Progenitor cell of endocrine pancreas (in vitro differentiated cells): ENCODE measurements at places on chromosomes 5 and 9. TPM values are rescaled to one million over a fixed set of nuclear protein-coding genes. Genes with fewer than 3 reads are reported as not detected.

Gene PCDH1
- total RNA-seq, result 5.5 and 6.3 TPM in 2 replicates

DNA sequence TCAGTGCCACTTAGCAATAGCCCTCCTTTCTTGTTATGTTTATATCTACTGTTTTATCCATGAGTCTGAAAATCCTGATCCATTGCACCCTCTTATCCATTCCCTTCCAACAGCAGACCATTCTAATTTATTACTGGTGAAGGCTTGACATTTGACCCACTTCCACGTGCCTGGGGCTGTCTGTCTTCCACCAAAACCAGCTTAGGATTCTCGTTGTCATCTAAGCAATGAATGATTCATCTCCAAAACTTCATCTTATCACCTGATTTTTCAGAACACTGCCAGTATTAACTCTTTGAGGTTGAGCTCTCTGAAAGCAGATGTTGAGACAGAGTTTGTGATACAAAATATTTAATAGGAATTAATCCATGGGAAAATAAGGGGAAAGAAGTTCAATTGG lies 277.8 kb upstream of the FBXL7 start:
- H3K27ac ChIP-seq, result no peak overlapping the region
- H3K4me3 ChIP-seq, result no peak overlapping the region
- no peak for DNase-seq
- H3K4me1 ChIP-seq, result no peaks in the 10 kb centered on the region
- no peaks in the 10 kb centered on the region for H3K27me3 ChIP-seq
- no peaks in the 10 kb centered on the region for H3K36me3 ChIP-seq

GRCh38 chr5:77449981-77450380 lies 42.1 kb downstream of the WDR41 start:
- no peak for DNase-seq
- no peaks in the 10 kb centered on the region for H3K4me1 ChIP-seq
- H3K27ac ChIP-seq, result no peak overlapping the region
- H3K4me3 ChIP-seq, result no peak overlapping the region
- H3K27me3 ChIP-seq, result no peaks in the 10 kb centered on the region
- H3K36me3 ChIP-seq, result peaks cover 44% of the 10 kb centered on the region

GRCh38 chr5:107286447-107287098 lies 384.2 kb downstream of the EFNA5 start:
- H3K27ac ChIP-seq, result peak overlapping the region; percentile 82
- no peak for DNase-seq
- H3K4me3 ChIP-seq, result no peak overlapping the region
- H3K27me3 ChIP-seq, result no peaks in the 10 kb centered on the region
- H3K4me1 ChIP-seq, result peaks cover 9% of the 10 kb centered on the region
- H3K36me3 ChIP-seq, result no peaks in the 10 kb centered on the region

Gene SLC6A3
- total RNA-seq, result not detected in 2 replicates

- DNase-seq, result no peak
- H3K36me3 ChIP-seq, result peaks cover 10% of the 10 kb centered on the region
- no peak overlapping the region for H3K27ac ChIP-seq
- H3K27me3 ChIP-seq, result no peaks in the 10 kb centered on the region
- peaks cover 7% of the 10 kb centered on the region for H3K4me1 ChIP-seq
- H3K4me3 ChIP-seq, result no peak overlapping the region
Measured at GRCh38 chr5:75571547-75571946, 39.7 kb upstream of the ANKDD1B start.

DNA sequence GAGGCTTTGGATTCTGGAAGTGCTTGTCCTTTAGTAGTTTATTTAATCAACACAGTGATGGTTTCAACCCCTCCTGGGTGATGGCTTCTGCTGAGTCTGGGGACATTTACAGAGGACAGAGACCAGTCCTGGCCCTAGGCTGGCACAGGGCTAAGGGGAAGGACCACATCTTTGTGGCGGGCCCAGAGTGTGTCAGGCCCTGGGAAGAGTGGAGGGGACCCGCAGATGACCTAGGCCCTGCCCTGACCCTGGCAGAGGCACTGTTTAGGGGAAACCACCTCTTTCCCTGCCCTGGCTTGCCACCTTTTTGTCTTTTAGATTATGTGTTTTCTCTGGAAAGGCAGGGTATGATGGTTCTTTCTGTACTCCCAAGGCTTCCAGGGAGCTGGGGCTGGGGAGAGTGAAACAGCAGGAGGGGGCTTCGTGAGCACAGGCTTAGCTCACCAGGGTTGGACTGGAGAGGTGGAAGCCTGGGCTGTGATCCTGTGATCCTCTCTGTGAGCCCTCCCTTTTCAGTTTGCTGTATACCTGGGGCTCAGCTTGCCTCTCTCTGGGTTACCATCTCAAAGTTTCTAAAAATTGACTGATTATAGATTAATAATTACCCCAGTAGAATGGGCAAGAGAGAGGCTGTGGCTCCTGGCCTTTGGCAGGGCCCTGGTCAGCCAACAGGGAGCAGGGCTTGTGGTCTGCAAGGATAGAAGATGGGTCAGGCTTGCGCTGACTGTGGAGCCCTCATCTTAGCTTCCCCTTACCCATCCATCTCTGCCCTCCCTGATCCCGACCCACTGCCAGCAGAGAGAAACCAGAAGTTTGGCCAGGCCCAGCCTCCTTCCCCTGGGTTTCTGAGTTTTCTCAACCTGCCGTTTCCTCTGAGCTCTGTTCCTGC lies 1.7 kb upstream of the SYNPO start:
- DNase-seq, result no peak
- peaks cover 2% of the 10 kb centered on the region for H3K27me3 ChIP-seq
- H3K27ac ChIP-seq, result peak overlapping the region; percentile 83
- H3K4me1 ChIP-seq, result peaks cover 31% of the 10 kb centered on the region

GRCh38 chr5:36724467-36725332 lies 118.3 kb downstream of the SLC1A3 start:
- DNase-seq, result no peak
- H3K36me3 ChIP-seq, result no peaks in the 10 kb centered on the region
- no peak overlapping the region for H3K4me3 ChIP-seq

DNA sequence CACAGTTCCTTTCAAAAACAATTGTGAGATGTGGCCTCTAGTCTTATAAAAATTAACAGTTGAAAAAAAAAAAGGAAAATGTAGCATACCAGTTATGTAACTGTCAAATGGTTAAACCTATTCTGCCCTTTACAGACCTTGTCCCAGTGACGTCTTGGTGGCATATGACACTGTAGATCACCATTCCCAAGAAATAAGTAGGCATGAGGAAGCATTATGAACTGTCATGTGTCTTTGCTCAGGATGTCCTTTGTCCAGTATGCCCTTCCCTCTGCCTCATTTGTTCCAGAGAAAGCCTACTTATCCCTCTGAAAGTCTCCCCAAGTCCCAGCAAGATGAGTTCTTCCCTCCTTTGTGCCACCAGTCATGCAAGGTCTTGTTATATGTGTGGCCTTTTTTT lies 63.2 kb downstream of the PAM start:
- no peaks in the 10 kb centered on the region for H3K4me1 ChIP-seq
- no peak for DNase-seq
- no peak overlapping the region for H3K4me3 ChIP-seq
- H3K27ac ChIP-seq, result peak overlapping the region; percentile 18
- H3K36me3 ChIP-seq, result no peaks in the 10 kb centered on the region
- peaks cover 4% of the 10 kb centered on the region for H3K27me3 ChIP-seq

Gene FOXD4L3
- total RNA-seq, result 0.36 and 0.44 TPM in 2 replicates

GRCh38 chr5:91541696-91542095 lies 158.6 kb upstream of the ARRDC3 start:
- DNase-seq, result no peak
- no peaks in the 10 kb centered on the region for H3K36me3 ChIP-seq
- H3K27me3 ChIP-seq, result no peaks in the 10 kb centered on the region
- H3K4me3 ChIP-seq, result no peak overlapping the region
- no peak overlapping the region for H3K27ac ChIP-seq
- H3K4me1 ChIP-seq, result no peaks in the 10 kb centered on the region

- no peak overlapping the region for H3K4me3 ChIP-seq
- peaks cover 4% of the 10 kb centered on the region for H3K36me3 ChIP-seq
- no peak for DNase-seq
- H3K27ac ChIP-seq, result no peak overlapping the region
- H3K4me1 ChIP-seq, result no peaks in the 10 kb centered on the region
Measured at GRCh38 chr9:36063804-36064447, 27.2 kb downstream of the RECK start.

Gene SLC36A3
- not detected in 2 replicates for total RNA-seq
